ENCODE measurements at places on chromosomes 5 and 9. TPM values are rescaled to one million over a fixed set of nuclear protein-coding genes. Genes with fewer than 3 reads are reported as not detected.

DNA sequence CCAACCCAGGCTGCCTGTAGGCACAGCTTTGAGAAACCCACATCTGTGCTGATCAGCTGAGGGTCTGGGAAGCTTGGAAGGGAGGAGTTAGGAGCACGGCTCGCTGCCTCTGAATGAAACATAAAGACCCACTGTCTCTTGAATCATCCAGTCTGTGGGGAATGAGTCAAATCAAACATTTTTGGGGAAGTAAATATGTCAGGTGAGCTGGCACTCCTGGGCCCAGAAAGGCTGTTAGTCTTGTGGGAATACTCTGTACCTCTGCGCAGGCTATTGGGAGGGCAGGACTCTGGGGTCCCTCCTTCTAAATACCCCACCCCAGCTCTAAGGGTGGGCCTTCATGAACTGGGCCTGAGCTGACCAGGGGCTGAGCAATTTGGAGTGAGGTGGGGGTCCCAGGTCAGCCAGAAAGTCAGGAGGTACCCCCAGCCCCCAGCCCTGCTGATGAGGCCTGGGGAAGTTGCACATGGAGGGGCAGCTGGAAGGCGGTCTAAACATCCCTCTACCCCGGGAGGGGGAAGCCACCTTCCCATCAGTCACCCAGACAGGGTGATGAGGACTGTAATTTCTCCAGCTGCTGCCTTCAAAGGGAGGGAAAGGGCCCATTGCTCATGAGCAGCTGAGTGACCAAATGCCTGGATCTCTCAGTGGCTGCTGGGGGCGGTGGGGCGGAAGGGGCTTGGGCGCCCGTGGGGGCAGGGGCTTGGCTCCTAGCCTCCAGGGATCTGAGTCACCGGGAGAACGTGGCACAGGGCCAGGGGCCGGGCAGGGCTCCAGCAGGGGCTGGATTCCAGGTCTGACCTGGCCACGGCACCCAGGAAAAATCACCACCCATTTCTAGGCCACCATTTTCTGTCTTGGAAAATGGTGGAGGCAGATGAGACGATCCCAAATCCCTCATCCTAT lies 10.8 kb downstream of the FIBCD1 start:
- DNase-seq, result no peak

Gene MRNIP
- 10.7 TPM for total RNA-seq

DNA sequence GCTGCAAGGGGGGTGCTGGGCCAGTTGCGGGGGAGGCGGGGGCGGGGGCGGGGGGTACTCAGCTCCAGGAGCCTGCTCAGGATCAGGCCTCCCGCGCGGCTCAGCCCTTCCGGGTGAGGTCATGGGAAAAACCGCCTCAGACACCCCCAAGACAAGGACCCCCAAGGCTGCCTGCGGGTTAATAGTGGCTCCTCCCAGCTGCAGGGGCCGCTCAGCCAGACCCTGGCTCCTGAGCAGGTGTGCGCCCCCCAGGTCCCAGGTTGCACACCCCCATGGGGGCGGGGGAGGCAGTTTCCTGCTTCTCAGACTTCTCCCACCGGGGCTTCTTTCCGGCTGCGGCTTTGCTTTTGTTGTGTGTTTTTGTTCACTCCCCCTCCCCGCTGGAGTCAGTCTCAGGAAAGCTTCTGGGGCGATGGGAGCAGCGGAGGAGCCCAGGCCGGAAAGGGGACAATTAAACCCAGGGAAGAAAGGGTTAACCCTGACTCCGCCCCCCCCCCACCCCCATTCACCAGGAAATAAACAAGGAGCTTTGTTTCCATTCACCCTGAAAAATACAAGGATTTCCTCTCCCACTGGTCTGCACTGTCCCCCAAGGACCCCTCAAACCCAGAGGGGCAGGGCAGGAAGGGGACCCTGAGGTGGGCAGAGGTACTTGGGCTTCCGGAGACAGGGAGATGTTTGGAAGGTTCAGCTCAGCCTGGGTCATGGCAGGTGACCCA lies 42.3 kb upstream of the NOTCH1 start:
- no peak for DNase-seq

GRCh38 chr9:93255994-93256877 lies 72.3 kb downstream of the WNK2 start:
- DNase-seq, result no peak

Gene ZNF346
- total RNA-seq, result 11.7 TPM
